ENCODE measurements at places on chromosomes 2 and 18.

DNA sequence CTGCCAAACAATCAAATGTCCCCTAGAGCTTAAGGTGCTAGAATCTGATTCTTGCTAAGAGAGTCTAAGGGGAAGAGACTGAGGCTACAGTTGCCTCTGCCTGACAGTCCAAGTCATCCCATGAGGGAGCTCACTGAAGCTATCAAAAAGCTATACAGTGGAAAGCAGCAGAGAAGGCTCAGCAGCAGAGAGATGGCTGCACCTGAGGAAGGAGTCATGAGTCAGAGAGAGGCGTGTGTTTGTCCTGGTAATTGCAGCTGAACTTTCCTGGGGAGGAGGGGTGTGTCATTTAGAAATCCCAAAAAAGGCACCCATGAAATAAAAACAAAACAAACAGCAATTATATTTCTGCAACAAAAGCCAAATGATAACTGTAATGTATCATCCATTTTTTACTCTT, 305.2 kb upstream of the UBE2E3 start:
- DNase-seq = no peak

DNA sequence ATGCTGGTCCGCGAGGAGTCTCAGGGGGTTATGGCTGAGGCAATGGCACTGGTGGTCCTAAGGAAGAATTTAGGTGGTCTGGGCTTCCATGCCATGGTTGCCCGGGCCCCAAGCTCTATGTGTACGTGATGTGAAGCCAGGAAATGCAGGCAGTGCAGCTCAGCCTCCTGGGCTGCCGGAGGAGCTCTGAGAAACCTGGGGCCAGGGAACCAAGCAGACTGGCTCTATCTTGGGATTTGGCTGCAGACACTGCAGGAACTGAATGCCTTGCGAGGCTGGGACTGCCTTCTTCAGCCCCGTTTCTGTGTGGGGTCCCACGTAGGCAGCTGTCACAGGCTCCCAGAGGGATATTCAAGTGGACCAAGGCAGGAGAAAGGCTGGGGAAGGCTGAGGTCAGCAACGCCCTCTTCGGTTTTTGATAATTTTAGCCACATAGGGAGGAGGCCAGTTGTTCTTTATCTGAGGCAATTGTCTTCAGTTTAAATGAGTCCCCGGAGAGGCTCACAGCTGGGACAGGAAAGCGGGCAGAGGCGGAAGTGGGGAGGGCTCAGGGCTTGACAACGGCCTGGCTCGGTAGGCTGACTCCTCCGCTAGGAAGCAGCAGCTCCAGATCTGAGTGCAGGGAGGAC, 77.7 kb downstream of the RHOB start:
- no peak for DNase-seq

- DNase-seq = no peak
Measured at GRCh38 chr2:72092111-72092510, 55.6 kb downstream of the CYP26B1 start.

DNA sequence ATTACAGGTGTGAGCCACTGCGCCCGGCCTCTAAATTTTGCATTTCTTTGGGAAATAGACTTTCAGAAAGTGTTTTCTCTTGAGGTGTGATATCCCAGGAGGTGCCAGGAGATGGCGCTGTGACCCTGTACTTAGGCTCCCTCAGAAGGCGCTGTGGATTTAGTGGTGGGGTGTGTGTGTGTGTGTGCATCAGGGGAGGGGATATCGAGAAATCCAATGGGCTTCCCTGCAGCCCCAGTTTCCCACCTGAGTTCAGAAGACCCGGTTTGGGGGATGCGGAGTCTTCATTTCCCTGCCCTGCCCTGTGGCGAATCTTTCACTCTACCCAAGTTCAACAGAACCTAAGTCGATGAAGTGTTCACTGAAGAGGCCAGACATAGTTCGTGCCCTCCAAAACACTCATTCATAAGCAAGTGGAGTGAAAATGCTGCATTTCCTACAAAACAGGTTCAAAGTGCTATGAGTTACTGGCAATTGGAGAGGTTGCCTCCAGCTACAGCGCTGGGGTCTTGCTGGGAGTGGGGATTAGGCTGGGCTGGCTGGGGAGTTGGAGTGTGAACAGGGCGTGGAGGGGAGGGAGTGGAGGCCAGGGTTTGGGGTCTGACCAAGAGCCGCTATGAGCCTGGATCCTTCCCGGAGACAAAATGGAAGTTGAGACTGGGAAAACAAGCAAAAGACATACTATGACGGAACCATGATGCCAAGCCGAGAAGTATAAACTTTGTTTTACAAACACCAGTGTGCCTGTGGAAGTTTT, 6.5 kb upstream of the WNT6 start:
- no peak for DNase-seq

DNA sequence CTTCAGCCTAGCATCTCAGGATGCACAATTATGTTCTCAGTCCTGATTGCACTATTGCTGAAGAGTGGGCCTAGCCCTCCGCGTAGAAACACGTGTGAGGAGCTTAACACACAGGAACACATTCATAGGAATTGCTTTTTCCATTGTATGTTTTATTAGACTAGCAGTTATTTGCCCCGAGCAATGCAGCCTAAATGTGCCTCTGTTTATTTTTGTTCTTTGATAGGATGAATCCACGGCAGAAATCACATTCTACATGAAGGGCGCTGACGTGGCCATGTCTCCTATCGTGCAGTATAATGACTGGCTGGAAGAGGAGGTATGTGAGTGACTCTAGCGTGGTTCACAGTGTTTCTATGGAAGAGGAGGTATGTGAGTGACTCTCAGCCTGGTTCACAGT, 65.9 kb upstream of the NFATC1 start:
- DNase-seq = no peak

- no peak for DNase-seq
Measured at GRCh38 chr2:49251766-49252165, 97.5 kb upstream of the FSHR start.
